NCI-H1436 treated with DMSO at 0.1 percent for 48 hours (cell line): ENCODE measurements at places on chromosomes 12 and 14.

DNA sequence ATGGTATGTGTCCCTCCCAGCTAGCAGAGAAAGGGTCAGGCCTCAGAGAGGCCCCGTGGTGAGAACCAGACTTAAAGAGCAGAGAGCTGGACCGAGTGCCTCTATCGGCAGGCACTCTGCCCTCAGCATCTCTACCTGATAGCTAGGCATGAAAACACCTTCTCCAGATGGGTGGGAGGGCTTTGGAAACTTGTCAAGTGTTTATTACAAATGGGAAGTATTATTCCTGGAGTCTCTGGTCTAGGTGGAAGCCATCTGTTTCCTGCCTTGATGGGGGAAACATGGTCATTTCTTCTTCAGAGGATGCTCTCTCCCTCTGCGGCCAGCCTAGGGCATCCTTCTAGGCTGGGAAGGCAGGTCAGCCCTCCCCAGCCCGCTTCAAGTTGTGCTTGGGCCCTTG lies 2.3 kb downstream of the TMEM63C start:
- DNase-seq, result no peak

- no peak for DNase-seq
Measured at GRCh38 chr12:53618275-53618674, 7.9 kb downstream of the ATF7 start.

- no peak for DNase-seq
Measured at GRCh38 chr14:106318700-106319099, 792.3 kb downstream of the TMEM121 start.

DNA sequence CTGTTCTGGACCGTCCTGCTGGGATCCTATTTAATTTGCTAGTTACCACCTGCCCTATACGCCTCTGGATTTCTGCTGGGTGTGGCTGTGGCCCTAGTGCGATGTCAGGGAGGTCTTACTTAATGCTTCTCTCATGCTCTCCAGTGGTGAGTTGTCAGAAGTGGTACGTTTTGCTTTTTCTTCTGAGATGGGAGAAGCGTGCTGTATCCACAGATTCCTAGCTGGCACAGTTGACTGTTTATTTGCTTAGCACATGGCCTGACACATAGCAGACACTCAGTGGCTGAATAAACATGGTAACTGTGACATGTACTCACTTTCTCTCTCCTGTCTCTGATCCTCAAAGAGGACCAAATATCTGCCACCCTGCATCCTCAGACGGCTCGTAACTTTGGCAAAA lies 107.3 kb downstream of the CACNA1C start:
- DNase-seq, result no peak

GRCh38 chr12:1131811-1132224 lies 140.8 kb downstream of the ERC1 start:
- DNase-seq, result no peak

- no peak for DNase-seq
Measured at GRCh38 chr12:121579190-121579791, 1.5 kb downstream of the KDM2B start.

- no peak for DNase-seq
Measured at GRCh38 chr14:30179381-30180130, 251.9 kb upstream of the PRKD1 start.

DNA sequence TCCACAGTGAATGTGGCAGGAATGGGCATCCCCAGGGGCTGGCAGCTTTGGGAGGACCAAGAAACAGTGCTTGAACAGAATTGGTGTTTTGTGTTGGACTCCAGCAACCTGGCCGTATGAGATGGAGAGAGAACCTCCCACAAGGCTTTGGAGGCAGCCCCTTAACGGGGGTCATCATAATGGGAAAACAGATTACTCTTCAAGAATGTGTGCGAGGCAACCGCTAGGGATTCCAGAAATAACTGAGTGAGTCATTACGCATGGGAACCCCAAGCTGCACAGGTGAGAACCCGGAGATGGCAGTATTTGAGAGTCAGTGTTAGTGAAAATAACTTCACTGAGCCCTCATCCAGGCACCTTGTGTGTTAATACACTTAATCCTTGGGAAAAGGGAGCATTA lies 567.8 kb upstream of the TBX3 start:
- DNase-seq, result no peak

DNA sequence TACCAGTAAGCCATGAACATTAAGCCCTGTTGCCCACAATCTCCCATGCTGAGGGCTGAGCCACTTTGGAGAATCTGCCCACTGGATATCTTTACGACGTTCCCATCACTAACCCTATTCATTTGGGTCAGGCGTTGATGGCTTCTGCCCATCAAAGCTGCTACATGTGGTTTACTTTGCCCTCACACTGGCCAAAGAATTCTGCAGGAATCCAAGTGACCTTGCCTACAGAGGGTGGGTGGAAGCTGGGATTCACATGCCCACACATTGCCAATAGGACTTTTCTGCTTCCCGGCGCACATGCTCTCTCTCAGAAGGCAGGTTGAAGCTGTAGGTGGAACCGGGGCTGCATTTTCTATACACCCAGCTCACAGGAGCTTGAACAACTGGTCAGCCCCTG lies 28.3 kb downstream of the OAS2 start:
- no peak for DNase-seq

DNA sequence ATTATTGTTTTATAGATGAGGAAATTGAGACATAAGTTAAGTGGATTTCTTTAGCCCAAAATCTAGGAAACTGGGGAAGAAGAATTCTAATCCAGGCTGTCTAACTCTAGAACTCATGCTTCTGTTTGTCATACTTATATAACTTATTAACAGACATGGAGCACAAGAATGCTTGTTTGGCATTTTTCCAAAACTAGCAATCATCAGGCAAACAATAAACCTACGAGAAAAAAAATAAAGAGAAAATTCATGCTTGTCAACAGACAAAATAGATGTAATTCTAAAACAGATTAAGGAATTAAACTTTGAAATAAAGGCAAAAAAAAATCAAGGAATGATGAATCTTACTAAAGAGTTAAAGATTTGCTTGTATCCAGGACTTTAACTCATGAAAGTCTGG lies 103.1 kb downstream of the METTL25 start:
- no peak for DNase-seq

DNA sequence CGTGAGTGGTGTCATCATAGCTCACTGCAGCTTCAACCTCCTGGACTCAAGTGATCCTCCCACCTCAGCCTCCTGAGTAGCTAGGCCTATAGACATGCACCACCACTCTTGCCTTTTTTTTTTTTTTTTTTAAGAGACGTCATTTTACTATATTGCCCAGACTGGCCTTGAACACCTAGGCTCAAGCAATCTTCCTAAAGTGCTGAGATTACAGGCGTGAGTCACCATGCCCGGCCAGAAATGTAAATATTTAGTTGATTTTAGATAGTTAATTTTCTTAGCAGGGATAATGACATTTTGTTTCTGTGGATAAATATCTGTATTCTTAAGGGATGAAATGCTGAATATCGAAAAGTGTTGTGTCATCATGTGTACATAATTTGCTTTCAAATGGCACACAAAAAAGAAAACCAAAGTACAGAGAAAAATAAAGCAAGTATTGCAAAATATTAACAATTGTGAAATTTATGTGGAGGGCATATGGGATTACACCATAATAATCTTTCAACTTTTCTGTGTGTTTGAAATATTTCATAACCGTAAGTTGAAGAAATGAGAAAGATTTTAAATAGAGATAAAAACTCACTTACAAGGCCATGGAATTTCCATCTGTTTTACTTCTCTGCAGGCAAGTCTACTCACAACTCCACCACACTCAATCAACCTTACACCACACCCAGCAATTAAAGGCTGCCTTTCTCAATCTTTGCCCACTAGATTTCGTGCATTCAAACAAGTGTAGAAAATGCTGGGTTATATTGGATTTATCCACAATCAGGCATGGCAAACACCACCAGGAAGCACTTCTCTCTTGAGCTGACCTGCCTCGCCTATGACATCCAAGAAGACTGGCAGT lies 93.7 kb downstream of the SPTSSA start:
- DNase-seq, result no peak

DNA sequence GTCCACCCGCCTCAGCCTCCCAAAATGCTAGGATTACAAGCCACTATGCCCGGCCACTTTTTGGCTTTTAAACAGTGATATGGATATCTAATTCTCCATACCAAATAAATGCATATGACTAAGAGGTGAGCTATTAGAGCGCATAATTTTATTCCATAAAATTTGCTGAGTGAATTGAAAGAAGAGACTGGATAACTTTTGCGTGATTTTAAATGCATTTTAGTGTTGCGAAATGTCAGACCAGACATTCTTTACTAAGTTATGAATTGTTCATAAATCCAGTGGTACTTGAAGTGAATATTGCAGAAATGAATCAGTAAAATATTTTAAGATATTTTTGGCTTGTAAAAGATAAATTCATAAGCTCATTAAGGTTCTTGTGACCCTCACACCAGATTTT lies 50.9 kb upstream of the DIP2B start:
- DNase-seq, result no peak

GRCh38 chr14:24911324-24912109 lies 138.4 kb downstream of the STXBP6 start:
- no peak for DNase-seq

DNA sequence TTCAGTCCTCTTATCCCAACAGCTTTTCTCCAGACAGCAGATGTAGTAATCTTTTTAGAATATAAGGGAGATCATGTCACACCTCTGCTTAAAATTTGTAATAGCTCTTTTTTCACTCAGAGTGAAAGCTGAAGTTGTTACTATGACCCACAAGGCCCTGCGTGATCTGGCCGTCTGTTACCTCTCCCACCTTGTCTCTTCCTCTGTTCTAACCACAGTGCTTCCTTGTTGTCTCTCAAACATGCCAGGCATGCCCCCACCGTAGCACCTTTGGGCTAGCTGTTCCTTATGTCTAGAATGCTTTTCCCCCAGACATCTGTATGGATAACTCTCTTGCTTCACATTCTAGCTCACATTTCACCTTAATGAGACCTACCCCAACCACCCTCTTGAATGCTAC lies 6.5 kb downstream of the NECAP1 start:
- DNase-seq, result no peak

- DNase-seq, result no peak
Measured at GRCh38 chr12:121793440-121793837, at the start of gene RHOF. Gene RHOF, minus strand, starts transcription at chr12:121793688. Its CDS starts 55 bp downstream, at chr12:121793633.

DNA sequence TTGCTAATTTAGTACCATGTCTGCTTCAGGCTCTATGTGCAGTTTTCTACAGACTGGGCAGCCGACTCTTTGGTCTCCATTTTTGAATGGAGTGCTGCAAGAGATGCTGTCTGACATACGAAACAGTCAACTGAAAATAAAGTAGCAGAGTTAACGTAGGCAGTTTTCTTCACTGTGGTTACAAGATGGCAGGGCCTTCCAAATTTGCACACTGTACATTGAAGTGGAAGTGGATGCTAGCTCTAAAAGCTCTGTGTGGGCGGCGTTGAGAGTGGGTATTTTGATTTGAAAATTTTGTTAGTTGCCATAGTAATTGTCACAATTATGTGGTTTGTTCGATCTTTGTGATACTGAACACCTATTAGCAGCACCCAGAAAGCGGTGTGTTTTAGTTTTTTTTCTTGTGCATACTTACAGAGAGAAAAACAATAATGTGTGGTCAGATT lies 154.9 kb upstream of the ATP2B1 start:
- no peak for DNase-seq

GRCh38 chr12:18683327-18684013 lies 54.3 kb downstream of the PLCZ1 start:
- DNase-seq, result no peak

DNA sequence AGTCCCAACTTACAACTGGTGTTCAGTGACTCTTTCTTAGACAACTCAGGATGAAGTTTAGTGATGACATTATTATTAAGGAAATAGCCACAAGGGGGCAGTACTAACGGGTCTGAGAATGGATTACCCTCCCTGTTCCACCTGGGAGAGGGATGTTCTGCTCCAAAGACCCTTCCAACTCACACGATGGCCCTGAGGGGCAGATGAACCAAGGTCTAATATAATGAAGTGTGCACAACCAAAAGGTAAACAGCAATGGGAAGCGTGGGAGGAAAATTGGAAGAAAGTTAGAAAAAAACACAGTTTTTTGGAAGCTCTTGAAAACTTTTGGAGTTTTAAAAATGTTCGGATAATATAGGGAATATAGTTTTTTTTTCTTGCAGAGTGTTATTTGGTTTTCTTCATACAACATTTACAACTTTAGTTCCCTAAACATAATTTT lies 24.0 kb downstream of the FGF6 start:
- no peak for DNase-seq

- no peak for DNase-seq
Measured at GRCh38 chr12:24600996-24601395, 347.9 kb downstream of the BCAT1 start.

DNA sequence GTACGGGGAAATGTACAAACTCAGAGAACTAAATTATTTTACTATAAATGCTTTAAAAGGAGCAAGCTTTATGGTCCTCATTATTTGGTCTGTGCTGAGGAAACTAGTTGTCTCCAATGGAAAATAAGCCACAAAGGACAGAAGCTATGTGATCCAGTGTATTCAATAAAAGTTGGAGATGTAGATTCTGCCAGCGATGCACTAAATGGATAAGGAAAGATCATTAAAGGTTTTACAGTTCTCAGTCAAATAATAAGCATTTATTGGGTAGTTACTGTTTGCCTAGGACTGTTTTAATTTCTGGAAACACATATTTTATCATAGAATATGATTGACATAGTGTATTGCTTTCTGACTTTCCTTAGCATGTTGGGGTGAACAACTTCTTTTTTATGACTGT lies 458.9 kb upstream of the STXBP6 start:
- no peak for DNase-seq

DNA sequence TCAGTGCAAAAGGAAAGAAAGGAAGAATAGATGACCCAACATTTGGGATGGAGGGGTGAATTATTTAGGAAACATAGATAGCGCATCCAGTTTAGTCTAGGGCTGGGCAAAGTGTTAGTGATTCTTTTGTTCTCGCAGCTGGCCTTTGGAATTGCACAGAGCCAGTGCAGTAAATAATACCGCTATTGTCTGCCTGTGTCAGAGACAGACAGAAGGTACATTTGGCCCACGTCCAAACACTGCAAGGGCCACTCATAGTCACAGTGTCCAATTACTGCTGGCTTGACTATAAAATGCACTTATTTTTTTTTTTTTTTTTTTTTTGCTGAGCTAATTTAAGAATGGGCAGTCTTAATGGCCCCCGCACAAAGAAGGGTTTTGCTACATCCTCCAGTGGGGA lies 638.6 kb downstream of the BCL11B start:
- DNase-seq, result peak; percentile 63

- no peak for DNase-seq
Measured at GRCh38 chr12:80442426-80443222, 1.4 kb upstream of the PTPRQ start.

- no peak for DNase-seq
Measured at GRCh38 chr12:52313461-52313860, 7.7 kb downstream of the KRT83 start.

DNA sequence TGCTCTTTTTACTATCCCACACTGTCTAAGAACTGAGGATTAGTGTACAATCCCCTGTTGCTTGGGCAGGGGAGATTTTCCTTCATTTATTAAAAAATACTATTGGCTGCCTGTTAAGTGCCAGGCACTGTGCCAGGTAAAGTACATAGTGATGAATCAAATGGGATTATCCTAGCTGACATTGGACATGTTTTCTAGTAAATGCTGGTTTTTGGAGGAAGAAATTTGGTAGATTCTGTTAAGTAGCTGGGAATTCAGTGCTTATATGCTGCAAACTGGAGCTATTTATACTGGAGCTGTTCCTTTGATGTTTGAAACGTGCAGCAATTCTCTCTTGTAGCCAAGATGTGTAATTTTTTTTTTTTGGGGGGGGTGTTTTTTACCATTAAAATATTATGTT lies 299.6 kb downstream of the EMP1 start:
- no peak for DNase-seq

GRCh38 chr12:48105321-48105866 lies 485 bp downstream of the SENP1 start:
- DNase-seq, result no peak

- DNase-seq, result no peak
Measured at GRCh38 chr14:22583994-22584393, 5.0 kb downstream of the DAD1 start.
